IPS DF 6.9 (cell line): ENCODE measurements at places on chromosomes 2 and 18.
A peak's percentile ranks its signal among the peaks of the same experiment; 100 is the strongest.

- no peak for DNase-seq
Measured at GRCh38 chr2:10085043-10085667, 4.9 kb upstream of the CYS1 start.

GRCh38 chr2:27954771-27955383 lies 64.3 kb downstream of the BABAM2 start:
- DNase-seq = no peak

GRCh38 chr18:49041435-49042245 lies 90.9 kb upstream of the SMAD7 start:
- DNase-seq = no peak

- DNase-seq = no peak
Measured at GRCh38 chr2:191506515-191506914, 171.4 kb upstream of the NABP1 start.

GRCh38 chr2:219273937-219274336 lies 5.2 kb upstream of the DNAJB2 start:
- DNase-seq = no peak

GRCh38 chr2:169137924-169138323 lies 68.6 kb downstream of the DHRS9 start:
- no peak for DNase-seq

GRCh38 chr18:22676423-22676822 lies 256.7 kb upstream of the RBBP8 start:
- DNase-seq = no peak

GRCh38 chr2:187994464-187995331 lies 297.0 kb upstream of the GULP1 start:
- DNase-seq = no peak

GRCh38 chr2:40403233-40403836 lies 48.6 kb downstream of the SLC8A1 start:
- no peak for DNase-seq

- DNase-seq = no peak
Measured at GRCh38 chr2:97906307-97906706, 89.4 kb downstream of the TMEM131 start.

- no peak for DNase-seq
Measured at GRCh38 chr18:75365254-75365629, 62.3 kb downstream of the SMIM21 start.

- DNase-seq = no peak
Measured at GRCh38 chr2:29075894-29076705, 1.8 kb upstream of the PCARE start.

- no peak for DNase-seq
Measured at GRCh38 chr2:224751996-224752698, 36.0 kb upstream of the CCDC195 start.

DNA sequence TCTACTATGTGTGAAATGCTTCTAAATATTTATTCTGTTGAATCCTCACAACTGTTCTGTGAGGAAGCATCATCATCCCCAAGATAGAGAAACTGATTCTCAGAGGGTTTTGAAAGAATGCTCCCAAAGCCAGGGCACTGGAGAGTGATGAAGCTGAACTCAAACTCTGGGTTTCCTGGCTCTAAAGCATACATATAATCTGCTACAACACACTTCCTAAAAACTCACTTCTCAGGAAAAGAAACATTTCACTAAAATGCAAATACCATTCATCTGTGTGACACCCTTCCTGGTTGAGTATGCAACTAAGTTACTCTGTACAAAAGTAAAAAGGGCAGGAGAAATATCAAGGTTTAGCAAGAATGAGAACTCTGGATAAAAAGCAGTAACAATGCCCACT lies 58.6 kb downstream of the GRB14 start:
- no peak for DNase-seq

GRCh38 chr2:43139996-43140621 lies 86.3 kb downstream of the ZFP36L2 start:
- no peak for DNase-seq

- no peak for DNase-seq
Measured at GRCh38 chr2:162072181-162072702, 1.8 kb downstream of the DPP4 start.

DNA sequence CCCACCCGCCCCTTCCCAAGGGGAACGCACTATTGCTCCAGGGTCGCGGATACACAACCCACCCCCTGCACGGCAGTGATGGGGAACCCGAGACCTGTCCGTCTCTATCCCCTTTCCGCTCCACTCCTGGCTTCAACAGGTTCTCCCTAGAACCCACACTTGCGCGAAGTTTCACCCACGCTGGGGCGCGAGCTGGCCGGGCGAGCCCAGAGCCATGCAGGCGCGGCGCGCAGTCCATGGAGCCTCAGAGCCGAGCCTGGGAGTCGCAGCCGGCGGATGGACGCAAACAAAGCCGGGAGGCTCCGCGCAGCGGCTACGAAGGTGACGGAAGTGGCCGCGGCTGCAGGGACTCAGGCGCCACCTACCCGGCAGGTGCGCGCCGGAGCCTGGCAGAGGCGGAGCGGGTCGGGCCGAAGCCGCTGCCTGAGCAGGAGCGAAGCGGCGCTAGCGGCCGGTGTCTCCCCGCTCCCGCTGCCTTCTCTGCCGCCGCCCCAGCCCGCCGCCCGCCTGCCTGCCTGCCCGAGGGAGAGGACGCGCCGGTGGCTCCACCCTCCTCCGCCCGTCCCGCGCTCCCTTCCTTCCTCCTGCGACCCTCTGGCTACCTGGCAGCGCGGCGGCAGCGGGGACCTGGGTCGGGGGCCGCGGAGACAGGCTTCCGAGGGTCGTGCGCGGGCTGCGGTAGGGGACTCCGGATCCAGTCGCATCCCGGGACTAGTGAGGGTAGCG lies 14.0 kb downstream of the ALPG start:
- no peak for DNase-seq

- no peak for DNase-seq
Measured at GRCh38 chr2:201966691-201967438, 66.8 kb upstream of the FZD7 start.

GRCh38 chr2:42812899-42813479 lies 20.6 kb upstream of the HAAO start:
- no peak for DNase-seq

- peak; percentile 7 for DNase-seq
Measured at GRCh38 chr18:66105016-66105415, 354.2 kb downstream of the CDH7 start.

DNA sequence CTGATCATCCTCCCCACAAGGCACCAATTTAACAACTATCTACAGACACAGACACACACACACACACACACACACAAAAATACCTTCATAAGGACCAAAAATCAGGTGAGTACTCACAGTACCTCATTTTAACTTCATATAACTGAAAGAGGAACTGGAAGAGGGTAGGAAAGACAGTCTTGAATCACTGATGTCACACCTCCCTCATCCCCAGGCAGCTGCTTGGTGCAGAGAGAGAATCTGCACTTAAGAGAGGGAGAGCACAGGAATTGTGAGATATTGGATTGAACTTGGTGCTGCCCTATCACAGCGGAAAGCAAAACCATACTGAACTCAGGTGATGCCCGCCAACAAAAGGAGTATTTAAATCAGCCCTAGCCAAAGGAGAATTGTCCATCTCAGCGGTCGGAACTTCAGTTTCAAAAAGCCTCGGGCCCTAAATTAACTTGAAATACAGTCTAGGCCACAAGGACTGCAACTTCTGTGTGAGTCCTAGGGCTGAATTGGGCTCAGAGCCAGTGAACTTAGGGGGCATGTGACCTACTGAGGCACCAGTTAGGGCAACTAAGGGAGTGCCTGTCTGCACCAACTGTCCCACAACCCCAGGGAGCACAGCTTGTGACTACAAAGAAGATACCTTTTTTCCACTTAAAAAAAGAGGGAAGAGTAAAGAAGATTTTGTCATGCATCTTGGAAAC lies 211.1 kb downstream of the LRATD1 start:
- DNase-seq = no peak
